ENCODE measurements at places on chromosomes 7 and 10.

GRCh38 chr10:129413024-129413423 is 54.0 kb upstream of the MGMT start:
- DNase-seq, result no peak

DNA sequence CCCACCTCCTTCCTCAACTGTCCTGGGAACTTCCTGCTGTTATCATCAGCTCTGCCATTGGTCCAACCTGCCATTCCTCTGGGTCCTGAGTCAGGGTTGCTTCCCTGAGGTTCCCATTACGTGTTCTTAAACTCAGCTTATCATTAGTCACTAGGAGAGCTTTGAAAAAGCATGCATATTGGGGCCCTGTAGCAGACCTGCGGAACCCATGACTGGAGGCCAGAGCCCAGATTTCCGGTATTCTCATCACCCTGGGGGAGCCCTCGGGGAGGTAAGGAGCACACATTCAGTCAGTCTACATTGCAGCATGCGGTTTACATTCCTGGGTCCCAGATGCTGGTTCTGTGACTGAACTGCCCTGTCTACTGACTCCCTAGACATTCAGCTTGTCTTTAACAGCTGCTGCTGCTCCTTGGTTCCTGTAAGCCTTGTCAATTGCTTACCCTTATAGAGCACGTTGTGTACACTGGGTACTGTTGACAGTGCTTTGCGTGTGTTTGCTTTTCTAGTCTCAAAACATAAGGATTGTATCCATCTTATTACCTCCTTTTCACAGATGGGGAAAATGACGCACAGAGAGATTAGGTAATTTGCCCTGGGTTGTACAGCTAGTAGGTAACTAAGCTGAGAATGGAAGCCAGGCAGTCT is 12.8 kb downstream of the CDHR3 start:
- DNase-seq, result no peak

DNA sequence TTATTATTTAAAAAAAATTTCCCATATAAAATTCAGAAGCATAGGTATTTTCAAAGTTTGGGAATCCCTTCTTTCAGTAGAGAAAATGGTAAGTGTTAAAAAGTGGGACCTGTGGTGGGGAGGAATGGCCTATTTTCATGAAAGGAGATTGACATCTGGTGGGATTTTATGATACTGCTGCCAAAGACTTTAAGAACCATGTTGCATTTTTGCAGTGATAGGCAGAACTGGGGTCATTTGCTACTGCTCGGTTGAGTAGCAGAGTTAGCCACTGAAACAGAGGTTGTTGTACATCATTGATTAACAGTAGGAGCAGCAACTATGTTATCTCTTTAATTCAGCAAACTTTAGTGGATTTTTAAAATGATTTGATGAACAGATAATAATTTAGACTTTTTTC is 4.4 kb downstream of the BICC1 start:
- peak; percentile 76 for DNase-seq

DNA sequence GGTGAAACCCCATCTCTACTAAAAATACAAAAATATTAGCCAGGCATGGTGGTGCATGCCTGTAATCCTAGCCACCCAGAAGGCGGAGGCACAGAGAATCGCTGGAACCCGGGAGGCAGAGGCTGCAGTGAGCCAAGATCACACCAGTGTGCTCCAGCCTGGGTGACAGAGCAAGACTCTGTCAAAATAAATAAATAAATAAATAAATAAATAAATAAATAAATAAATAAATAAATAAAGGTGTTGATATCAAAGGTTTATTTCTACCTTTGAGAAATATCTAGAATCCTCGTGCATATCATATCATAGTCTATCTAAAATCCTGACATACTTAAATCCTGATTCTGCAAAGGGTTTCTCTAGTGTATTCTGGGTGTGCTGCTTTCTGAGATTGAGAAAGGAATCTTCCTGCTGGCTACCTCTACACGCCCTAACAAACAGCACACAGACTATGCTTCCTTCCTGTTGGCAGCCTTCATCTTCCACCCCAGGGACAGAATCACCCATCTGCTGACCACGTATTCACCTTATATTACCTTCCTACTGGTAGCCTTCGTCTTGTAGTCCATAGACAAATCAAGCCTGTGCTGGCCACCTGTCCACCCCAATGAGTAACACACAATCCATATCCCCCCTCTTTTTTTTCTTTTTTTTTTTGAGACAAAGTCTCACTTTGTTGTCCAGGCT is 8.7 kb downstream of the ABLIM1 start:
- no peak for DNase-seq

DNA sequence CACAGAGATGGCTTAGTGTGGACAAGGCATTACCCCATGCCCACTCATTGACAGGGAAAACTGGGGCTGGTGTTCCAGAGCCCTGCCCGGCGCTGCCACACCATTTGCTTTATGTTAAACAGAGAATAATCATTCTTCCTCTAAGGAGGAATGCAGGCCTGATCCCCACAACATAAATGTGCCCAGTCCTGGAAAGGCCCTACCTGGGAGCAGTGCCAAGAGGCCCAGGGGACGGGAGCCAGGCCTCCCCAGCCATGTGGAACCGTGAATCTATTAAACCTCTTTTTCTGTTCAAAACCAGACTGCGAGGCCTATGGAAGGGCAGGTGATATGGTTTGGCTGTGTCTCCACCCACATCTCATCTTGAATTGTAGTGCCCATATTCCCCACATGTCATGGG is 264.1 kb downstream of the GRID1 start:
- DNase-seq, result no peak

DNA sequence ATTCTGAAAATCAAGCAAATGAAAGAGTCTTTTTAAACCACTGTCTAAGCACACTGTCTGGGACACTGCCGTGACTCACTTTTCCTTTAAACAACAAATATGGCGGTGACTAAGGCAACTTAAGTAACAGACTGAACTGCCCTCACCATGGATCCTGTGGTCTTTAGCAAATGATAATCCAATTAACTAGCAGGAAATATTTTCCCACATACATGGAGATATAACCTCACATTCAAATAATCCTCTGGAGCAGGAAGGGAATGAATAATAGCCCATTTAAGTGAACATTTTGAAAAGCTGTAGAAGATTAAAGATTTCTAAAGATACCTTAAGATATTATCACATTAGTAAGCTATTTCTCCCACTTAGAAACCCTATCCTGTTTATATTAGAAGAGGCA is 40.3 kb upstream of the LRRC17 start:
- DNase-seq, result peak; percentile 97

- no peak for DNase-seq
Observed at GRCh38 chr7:50728184-50728583, 54.5 kb downstream of the GRB10 start.

GRCh38 chr7:88686468-88687229 is 72.9 kb upstream of the ZNF804B start:
- no peak for DNase-seq

- no peak for DNase-seq
Observed at GRCh38 chr7:144995495-144995894, 159.6 kb upstream of the TPK1 start.

DNA sequence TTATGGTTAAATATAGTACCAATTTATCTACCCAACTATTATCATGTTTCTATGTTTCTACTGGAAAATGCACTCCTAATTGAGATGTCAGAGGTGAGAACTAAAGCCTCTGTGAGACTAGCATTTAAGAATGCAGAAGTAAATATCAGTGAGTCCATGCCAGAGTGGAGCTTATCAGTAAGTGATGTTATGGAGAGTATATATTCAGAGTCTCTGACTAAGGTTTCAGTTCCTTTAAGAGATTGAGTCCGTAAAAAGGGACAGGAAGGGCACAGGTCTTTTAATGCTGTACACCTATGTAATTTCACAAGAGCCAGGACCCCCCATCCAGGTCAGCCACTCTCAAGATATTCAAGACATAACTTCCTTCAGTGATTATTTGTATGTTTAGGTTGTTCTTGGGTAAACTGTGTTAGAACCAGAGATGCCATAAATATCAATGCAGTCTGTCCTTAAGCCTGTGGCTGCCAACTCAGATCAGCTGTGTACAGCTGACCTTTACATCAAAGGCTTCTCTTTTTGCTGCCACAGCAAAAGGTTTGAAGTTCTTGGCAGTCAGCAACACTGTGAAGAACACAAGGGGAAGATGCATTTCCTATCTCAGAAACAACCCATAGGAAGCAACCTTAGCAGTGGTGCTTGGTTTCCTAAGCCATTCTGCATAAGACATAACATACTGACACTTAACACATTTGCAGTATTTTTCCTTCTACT is 244.8 kb downstream of the BICC1 start:
- no peak for DNase-seq

- peak; percentile 81 for DNase-seq
Observed at GRCh38 chr7:121195874-121196273, 132.9 kb upstream of the WNT16 start.

DNA sequence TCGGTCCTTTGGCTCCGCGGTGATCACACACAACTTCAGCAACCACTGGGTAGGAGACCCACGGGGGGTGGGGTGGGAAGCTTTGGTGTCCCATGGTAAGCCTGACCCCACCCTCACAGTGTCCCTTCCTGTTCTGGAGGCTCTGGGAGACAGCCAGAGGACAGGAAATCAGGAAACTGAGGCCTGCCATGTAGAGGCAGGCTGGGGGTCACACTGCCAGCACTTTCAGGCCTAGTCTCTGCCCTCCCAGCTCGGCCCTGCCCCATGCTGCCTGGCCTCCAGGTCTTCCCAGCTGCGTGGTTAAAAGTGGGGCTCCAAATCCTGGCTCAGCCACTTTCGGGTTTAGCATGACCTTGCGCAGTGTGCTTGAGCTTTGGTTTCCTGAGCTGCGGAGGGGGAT is 10.9 kb downstream of the AQP1 start:
- no peak for DNase-seq

GRCh38 chr10:79904671-79905321 is 44.1 kb downstream of the SFTPD start:
- peak; percentile 36 for DNase-seq

DNA sequence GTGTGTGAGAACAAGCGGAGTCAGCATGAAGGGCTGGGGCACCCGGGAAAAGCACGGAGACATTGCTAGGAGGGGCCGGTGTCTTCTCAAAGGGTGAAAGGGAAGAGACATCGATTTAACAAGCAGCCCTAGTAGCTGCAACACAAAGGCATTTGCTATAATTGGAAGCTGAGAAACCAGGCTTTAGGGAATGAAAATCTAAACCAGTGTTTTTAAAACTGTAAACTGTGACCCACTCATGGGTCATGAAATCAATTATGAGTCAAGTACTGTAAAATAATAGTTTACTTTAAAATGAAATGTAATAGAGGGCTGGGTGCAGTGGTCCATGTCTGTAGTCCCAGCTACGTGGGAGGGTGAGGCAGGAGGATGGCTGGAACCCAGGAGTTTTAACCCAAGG is 128.7 kb upstream of the RHEB start:
- DNase-seq, result no peak

DNA sequence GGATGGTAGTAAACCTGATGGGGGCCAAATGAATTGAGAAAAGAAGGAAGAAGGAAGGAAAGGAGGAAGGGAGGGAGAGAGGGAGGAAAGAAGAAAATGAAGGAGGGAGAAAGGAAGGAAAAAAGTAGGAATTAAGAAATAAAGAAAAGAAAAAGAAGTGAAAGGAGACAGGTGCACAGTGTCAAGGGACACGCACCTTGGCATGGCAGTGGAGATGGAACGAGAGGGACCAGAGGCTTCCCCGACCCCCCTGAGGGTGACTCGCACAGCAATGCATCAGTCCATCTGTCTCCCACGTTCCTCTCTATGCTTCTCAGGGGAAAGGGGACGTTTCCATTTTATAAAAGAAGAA is 199.6 kb downstream of the CXCL12 start:
- no peak for DNase-seq

- no peak for DNase-seq
Observed at GRCh38 chr7:22651036-22651435, 76.0 kb upstream of the IL6 start.

Data from renal cortical epithelial cell (primary cell).